ENCODE measurements at places on chromosomes 16 and 17.

DNA sequence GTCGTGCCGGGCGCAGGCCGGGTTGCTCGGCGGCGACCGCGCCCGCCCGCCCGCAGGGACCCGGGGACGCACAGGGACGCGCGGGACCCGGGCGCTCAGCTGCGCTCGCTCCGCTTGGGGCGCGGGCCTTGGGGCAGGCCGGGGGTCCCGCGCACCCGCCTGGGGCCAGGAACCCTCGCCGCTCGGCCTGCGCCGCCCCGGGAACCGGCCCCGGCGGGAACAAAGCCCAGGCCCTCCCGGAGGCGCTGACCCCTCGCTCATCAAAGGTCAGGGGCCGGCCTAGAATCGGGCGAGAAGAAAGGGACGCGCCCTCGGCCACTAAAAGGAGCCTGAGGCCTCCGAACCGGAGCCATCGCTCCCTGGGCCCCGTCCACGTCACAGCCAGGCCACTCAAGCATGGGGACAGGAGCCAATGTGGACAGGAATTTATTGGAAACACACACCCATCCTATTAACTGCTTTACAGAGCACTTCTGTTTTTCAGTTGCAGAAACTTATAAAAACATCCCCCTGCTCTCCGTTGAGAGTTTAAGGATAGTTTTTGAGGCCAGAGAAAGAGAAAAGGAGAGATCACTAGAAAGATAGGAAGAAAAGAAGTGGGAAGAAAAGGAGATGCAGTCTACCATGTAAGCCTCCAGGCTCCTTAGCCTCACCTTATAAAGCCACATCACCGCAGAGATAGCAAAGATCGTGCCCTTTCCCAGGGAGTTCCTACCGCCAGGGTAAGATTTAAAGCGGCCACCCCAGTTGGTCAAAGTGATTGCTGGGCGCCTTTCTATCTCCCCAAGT is 558 bp upstream of the ZFHX3 start:
- no peak for DNase-seq

DNA sequence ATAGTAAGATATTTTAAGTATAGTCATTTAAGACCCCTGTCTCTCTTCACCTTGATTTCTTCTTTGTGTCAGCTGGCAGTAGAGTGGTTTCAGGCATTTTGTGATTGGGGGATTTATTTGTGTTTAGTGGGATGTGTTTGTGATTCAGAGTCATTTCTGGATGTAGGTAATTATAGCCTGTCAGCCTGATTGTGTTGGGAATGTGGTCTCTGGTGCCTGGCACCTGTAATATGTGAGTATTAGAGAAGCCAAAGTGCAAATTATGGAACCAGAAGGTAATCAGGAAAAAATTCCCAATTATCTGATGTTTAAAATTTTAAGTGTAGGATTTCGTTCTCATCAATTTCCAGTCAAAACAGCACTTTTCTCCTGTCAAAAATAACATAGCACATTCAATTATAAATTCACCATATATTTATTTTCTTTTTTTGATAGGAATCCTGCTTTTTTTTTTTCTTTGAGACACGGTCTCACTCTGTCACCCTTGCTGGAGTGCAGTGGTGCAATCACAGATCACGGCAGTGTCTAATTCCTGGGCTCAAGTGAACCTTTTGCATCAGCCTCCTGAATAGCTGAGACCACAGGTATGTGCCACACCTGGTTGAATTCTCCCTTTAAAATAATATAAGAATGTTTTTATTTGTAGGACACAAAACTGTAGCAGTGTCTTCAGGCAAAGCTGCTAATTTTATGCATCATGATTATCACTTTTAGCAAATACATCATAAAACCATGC is 42.7 kb downstream of the ATF7IP2 start:
- DNase-seq = no peak

DNA sequence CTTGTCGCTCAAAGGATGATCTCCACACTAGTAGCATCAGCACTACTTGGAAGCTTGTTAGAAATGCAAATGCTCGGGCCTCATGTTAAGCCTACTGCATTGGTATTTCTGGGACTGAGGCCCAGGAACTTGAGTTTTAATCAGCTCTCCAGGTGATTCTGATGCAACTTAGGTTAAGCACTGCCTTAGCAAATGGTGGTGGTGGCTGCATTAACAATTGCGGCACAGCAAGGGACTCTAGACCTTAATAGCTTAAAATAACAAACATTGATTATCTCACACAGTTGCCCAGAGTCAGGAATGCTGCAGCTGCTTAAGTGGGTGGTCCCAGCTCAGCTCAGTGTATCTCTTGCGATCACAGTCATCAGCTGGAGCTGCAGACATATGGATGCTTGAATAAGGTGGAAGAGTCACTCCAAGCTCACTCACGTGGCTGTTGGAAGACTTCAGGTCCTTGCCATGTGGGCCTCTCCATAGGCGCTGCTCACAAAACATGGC is 25.8 kb downstream of the HS3ST3A1 start:
- DNase-seq = no peak

GRCh38 chr16:89253548-89254287 is 36.2 kb downstream of the ZNF778 start:
- DNase-seq = no peak

- no peak for DNase-seq
Observed at GRCh38 chr16:54484700-54485099, 198.1 kb upstream of the IRX3 start.

DNA sequence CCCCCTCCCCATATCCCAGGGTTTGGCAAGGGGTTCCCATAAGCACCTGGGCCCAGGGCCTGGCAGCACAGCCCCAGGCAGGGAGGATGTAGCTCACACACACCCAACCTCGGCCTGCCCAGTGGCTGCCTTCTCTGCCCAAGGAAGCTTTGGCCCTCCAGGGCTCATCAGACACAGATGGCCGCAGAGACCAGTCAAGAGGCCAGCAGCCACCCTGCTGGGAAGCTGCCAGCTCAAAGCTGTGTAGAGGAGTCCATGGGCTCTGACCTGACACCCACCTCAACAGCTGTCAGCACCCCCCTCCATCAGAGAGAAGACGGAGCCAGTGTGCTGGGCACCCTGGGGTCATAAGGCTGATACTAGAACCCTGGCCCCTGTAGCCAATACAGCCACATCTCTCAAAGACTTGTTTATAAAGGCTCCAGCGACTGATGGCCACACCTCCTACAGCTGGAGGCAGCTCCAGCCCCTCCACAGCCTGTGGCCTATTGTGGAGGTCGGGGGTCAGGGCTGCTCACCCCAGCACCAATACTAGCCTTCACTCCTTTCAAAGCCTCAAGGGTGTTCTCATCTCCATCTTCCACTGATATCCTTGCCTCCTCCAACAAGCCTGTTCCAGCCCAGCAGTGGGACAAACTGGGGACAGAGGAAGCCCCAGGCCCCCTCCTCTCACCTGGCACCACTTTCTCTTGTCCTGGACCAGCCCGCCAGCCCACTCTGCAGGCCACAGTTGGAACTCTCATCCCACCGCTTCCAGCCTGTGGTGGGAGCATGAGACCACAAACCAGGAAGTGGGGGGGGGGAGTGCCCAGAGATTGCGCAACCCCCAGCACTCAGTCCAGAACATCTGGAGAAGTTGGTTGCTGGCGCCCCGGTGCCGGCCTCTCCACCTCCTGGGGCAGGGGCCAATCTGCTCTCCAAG is 2.2 kb upstream of the MPG start:
- no peak for DNase-seq

GRCh38 chr16:359067-359763 is 6.7 kb upstream of the AXIN1 start:
- DNase-seq = no peak

DNA sequence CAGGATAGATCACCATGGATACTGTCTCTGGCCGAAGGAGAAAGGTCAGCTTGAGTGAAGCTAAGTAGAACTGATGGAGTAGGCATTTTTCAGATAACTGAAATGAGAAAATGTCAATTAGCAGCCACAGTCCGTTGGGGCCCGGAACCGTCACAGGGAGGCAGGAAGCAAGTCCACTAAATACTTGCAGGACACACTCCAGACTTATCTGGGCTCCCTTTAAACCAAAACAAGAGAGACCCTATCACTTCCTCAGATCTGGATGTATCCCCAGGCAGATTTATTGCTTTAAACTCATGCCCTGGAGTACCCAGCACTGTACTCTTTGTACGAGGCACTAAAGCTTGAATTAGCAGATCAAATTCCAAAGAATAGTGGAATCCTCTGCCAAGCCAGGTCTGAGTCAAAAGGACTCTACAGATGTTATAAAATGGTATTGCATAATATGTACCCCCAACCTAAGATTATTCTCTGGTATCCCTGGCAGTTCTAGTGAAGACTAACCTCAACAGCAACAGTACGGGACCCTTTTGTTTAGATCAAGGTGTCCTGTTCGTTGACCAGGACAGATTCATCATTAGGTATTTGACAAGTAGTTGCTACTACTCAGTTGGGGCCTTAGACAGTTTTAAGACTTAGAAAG is 8.1 kb downstream of the ZP2 start:
- no peak for DNase-seq

DNA sequence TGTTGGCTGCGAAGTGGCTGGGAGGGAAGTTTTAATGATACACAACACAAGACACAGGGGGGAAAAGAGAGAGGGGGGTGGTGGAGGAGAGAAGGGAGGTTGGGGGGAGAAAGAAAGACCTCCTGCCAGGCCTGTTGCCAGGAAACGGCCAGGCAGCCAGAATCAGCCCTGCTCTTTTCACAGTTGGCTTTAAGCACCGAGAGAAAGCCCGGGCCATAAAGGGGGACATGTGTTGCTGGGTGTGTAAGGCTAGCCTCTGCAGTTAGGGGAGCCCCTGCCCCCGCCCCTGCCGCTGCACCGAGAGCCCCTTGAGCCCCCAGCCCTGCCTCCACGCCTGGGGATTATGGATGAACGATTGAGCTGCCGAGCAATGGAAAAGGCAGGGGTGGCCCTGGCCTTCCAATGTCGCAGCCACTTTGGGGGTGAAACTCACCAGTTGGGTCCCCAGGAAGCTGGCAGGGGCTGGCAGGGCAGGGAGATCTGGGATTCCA is 13.9 kb upstream of the WNT3 start:
- no peak for DNase-seq

GRCh38 chr17:74452033-74452840 is 14.2 kb upstream of the CD300A start:
- no peak for DNase-seq

- no peak for DNase-seq
Observed at GRCh38 chr16:724188-725040, 1.8 kb downstream of the CCDC78 start.

DNA sequence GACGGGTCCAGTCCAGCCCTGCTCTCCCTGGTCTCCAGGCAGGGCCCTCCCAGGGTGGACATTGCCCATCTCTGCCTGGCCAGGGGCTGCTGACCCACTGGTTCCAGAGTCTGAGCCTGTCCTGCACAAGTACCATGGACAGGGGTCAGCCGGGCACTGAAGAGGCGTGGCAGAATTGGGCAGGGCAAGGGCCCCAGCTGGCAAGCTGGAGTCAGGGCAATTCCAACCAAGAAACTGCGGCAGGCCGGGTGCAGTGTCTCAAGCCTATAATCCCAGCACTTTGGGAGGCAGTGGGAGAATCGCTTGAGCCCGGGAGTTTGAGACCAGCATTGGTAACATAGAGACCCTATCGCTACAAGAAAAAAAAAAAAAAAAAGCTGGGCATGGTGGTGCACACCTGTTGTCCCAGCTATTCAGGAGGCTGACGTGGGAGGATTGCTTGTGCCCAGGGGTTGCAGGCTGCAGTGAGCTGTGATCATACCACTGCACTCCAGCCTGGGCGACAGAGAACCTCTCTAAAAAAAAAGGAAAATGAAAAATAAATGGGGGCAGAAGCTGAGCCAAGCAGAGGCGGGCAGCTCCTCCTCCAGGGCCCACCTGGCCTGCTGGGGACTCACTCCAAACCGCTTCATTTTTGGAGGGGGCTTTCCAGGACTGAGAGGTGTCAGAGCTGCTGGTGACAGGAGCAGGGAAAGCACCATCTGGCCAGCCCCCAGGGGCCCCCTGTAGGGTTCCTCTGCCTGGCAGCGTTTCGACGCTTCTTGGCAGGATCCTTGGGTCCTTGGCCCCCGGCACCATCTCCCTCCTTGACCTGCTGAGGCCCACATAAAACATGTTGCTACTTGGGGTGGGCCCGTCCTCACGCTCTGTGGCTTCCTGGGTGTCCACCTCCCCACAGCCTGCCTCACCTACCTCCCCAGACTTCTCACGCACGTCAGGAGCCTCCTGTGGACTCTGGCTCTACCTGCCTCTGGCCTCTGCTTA is 2.9 kb upstream of the MAFG start:
- DNase-seq = no peak

DNA sequence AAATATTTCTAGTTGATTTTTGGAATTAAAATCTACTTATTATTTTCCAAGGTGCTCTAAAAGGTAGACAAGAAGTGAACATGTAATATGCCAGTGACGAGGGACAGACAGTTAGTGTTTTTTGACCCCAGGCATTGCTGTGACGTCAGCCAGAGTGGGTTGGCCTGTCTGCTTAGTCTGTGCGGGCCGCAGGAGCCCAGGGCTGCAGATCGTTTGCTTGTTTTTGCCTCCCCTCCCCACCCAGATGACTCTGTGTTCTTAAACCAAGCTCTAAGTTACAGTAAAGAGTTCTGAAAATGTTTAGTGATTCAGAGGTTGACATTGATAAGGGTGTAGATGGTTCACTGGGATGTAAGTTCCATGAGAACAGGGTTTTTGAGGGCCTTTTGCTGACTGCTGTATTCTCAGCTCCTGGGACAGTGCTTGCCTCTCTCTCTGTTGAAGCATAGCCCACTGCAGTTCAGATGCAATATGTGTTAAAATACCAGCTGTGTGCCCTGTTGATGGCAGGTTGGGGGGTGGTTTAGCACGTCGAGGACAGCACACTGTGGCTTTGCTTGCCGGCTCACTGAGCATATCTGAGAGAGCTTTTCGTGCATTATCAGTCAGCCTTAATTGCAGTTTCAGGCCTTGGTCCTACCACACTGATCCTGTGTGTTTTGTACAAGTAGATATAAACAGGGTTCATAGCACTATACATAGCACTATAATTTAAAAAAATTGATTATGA is 64.8 kb downstream of the SEC14L1 start:
- DNase-seq = no peak

DNA sequence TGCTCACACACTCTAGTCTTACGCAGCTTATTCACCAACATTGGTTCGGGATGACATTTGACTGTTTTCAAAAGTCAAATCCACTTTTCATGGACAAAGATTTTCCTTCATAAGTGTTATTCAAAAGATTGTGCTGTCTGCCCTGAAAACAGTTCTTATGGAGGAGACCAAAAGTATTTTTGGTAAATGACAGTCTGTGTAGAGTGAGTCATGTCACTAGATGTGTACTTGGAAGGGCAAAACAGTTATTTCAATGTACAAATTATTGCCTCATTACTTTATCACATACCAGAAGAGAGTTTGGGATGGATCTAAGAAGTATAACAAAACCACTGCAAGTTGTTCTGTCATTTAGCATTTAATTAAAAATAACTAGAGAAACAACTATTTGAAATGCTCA is 265.6 kb downstream of the CDH13 start:
- DNase-seq = no peak

GRCh38 chr16:85437166-85438052 is 175.7 kb upstream of the GSE1 start:
- DNase-seq = no peak

DNA sequence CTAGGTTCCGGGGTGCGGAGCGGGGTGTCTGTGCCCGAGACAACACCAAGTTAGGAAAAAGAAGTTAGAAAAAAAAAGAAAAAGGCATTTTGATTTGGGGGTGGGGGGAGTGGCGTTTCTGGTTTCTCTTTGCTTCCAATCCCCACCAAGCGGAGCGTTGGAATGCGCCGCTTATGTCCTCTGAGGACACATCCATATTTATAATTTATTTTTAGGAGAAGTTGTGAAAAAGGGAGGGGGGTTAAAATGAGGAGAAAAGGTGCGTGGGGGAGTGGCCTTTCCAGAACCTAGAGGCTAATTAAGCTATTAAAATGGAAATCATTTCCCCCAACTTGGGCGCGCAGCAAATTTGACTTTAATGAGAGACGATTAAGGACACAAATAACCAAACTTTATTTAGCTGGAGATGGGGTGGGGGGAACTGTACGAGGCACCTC is 232.1 kb downstream of the MRTFB start:
- DNase-seq = no peak

- no peak for DNase-seq
Observed at GRCh38 chr16:85983064-85983463, 84.1 kb downstream of the IRF8 start.

All from stimulated activated effector memory CD8-positive, alpha-beta T cell treated with anti-CD3 and anti-CD28 coated beads, Interleukin-12 subunit alpha, Interleukin-12 subunit beta, amount 100 ng/mL, for 72 hours (primary cell).